ENCODE measurements at places on chromosomes 16 and 17.

DNA sequence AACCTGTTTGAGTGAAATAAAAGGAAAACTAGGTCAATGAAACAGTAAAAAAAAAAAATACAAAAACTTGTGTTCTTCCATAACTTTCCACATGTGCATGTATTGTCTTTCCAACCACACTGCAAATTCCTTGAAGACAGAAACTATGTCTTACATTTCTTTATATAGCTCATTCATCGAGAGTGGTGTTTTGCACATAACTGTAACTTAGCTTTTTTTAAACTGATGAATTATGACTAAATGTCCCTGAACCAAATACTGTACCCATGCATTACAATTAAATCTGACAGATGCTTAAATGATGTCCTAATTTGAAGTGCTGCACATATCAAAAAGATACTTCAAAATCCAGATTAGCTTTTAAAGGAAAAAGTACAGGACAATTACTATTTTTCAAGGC lies 50.1 kb downstream of the BRIP1 start:
- DNase-seq, result no peak

GRCh38 chr16:48225456-48225855 lies 18.6 kb upstream of the LONP2 start:
- no peak for DNase-seq

- DNase-seq, result no peak
Measured at GRCh38 chr16:66832190-66832589, 1.4 kb upstream of the NAE1 start.

DNA sequence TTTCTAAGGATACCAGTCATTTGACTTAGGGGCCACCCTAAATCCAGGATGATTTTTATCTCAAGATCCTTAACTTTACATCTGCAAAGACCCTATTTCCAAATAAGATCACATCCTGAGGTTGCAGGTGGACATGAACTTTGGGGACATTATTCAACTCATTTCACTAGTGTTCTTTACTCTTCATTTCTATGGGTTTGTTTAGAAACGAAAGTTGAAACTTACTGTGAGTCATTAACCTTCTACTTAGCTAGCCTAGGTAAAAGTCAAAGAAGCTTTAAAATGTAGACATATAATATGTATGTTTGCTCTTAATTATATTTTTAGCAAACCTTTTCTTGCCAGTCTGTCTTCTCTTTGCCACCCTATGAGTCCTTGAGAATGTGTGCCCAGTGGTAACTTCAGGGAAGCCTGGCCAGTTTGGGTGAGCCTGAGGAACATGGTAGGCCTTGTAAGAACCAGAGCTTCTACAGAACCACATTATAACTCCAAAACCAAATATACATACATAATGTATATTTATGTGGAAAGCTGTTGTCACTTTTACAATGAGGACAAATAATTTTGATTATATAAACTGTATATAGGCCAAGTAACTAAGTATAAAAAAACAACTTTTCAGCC lies 38.4 kb downstream of the BPTF start:
- DNase-seq, result no peak

DNA sequence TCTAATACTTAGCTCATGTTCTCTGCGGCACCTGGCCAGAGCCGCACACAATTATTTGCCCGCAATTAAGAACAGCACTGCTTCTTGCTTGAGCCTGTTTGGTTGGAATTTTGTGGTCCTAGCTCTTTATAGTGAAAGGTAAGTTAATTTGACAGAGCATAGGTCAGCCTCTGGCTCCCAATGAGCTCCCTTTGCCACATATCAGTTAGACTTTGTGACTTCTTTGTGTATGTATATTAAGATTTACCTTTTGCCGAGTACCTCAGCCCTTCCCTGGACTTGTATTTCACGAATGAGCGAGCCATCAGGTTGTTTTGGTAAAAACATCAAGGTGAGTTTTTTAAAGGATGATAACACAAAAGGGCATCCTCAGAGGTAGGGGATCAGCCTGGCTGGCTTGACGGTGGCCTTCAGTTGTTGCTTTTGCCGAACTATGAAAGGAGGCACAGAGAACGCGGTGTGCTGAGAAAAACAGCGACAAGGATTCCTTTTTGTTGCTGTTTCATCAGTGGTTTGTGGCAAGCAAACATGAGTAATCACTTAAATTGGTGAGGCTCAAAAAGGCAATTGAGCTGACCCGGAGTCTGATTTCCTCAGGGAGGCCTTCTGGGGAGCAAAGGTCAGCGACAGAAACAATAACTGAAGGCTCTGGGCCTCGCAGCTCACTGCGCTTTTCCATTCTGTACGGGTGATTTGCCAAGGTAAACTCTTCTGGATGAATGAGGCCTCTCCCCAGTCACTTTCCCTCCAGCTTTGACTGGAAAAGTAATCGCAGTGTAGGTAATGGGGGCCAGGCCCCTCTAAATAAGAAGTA lies 163.6 kb downstream of the HS3ST3A1 start:
- DNase-seq, result no peak

DNA sequence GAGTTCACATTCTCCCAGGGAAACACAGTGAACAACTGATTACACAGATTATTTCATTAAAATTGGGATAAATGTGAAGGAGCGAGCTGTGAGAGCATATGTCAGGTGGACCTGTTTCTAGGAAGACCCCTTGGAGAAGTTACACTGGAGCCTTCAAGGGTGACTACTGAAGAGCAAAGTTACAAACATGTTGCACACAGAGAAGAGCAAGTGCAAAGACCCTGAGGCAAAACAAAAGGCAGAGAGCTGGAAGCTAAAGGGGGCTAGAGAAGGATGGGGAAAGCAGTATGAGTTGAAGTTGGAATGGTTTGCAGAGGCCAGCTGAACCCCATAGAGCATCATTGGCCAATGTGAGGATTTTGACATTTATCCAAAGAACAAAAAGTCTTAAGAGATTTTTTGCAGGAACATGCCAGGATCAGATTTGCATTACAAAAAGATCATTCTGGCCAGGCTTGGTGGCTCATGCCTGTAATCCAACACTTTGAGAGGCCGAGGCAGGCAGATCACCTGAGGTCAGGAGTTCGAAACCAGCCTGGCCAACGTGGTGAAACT lies 14.1 kb downstream of the PDZD9 start:
- DNase-seq, result no peak

GRCh38 chr16:84513123-84513522 lies 8.7 kb upstream of the MEAK7 start:
- DNase-seq, result peak; percentile 79

DNA sequence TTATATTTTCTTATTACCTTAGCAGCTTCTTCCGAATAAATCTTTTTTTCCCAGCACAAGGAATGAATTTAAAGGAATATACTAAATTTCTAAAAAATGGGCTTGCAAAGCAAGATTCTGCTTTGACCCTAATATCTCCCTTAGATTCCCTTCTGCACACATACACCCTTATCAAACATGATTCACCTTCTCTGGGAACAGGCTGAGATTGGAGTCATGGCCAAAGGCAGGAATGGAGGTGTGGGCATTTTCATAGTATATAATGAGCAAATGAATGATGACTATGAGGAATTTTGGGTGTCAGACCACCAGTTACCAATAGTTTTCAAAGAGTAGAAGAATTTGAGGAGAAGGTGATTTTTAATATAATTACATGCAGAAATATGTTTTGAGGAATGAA lies 231.3 kb upstream of the CDH11 start:
- peak; percentile 66 for DNase-seq

DNA sequence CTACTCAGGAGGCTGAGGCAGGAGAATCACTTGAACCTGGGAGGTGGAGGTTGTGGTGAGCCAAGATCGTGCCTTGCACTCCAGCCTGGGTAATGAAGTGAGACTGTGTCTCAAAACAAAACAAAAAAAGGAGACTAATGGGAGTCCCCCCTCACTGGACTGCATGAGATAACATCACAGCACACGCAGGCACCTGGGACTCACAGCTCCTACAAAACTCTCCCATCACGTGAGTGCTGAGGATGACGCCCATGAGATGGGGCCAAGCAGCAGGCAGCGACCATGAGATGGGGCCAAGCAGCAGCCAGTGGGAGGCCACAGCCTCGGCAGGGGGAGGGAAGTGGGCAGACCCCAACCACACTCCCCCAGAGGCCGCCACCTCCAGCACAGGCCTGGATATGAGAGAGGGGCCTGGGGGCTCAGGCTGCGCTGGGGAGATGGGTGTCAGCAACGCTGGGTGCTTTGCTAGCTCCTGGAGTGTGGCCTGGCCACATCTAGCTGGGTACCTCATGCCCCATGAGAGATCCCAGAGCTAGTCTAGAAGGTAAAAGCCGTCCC lies 15.4 kb downstream of the DNAAF8 start:
- DNase-seq, result no peak

GRCh38 chr16:3295209-3295608 lies 10.0 kb downstream of the TIGD7 start:
- no peak for DNase-seq

GRCh38 chr16:84329843-84330684 lies 35.4 kb downstream of the WFDC1 start:
- no peak for DNase-seq

DNA sequence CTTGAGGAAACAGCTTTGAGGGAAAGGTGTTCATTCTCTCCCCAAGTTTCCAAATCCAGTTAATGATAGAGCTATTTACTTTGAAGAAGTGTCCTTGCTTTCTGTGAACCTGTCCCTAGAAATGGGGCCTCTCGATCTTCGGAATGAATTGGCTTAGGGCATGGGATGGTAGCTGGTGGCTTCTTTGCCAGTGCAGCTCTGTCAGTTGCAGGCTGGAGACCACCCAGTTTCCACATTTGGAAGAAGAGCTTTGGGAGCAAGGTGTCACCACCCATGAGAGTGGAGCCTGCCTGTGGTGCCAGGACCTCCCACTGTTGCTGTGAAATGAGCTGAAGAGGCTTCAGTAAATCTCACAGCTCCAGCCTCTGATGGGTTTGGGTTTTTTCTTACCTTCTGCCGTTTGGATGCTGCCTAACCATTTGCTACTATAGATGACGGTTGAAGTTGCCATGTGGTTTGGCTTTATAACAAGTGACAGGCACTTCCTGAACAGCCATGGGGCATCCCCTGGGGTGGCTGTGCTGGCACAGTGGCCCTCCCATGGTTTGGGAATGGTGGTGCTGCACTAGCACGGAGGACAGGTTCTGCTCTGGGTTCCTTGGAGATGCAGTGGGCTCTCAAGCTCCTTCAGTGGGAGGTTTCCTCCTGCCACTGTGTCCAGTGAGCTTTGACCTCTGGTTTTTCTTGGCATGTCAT lies 19.5 kb upstream of the SLC5A10 start:
- DNase-seq, result no peak

- DNase-seq, result no peak
Measured at GRCh38 chr16:66381585-66382170, 15.2 kb downstream of the CDH5 start.

DNA sequence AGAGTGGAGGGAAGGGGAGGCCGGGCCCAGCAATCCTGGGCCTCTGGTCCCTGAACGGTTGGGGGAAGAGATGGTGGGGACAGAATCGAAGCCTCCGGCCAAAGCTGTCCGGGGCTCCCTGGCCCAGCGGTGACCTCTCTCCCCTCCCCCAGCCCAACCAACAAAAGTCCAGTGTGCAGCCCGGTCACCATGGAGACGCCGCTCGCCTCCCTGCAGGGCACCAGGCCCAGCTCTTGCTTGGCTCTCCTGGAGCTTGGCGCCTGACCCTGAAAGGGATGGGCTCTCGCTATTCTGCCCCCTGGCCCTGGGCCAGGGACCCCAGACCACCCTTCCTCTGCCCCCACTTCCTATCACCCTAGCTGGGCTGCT lies 1.3 kb downstream of the METRN start:
- peak; percentile 9 for DNase-seq

- DNase-seq, result no peak
Measured at GRCh38 chr16:66853261-66854139, 9.3 kb downstream of the CA7 start.

DNA sequence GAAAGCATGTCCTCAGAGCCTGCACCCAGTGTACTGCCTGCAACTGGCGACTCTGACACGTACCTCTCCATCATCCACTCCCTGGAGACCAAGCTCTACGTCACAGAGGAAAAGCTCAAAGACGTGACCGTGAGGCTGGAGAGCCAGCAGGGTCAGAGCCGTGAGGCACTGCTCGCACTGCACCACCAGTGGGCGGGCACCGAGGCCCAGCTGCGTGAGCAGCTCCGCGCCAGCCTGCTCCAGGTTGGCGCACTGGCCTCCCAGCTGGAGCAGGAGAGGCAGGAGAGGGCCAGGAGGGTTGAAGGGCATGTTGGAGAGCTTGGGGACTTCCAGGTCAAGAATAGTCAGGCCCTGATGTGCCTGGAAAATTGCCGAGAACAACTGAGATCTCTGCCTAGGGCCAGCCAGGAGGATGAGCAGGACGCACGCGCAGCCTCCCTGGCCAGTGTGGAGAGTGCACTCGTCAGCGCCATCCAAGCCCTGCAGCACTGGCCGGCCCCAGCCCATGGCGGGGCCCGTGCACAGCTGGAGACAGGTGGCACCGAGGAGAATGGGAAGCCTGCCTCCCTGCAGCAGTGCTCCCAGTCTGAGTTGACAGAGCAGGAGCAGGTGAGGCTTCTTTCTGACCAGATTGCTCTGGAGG lies 40.3 kb downstream of the PLD6 start:
- DNase-seq, result no peak

GRCh38 chr16:51755039-51755501 lies 604.0 kb upstream of the SALL1 start:
- DNase-seq, result no peak

DNA sequence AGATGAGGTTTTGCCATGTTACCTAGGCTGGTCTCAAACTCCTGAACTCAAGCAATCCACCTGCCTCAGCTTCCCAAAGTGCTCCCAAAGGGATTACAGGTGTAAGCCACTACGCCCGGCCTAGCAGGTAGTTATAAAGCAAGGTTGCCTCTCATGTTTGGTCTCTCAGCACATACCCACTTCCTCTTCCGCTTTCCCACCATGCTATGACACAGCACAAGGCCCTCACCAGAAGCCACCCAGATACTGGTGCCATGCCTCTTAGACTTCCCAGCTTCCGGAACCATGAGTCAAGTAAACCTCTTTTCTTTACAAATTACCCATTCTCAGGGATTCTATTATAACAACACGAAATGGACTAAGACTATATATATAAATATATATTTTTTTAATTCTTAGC lies 143.6 kb downstream of the COPRS start:
- no peak for DNase-seq

- no peak for DNase-seq
Measured at GRCh38 chr17:153851-154250, 16.5 kb downstream of the SCGB1C2 start.

DNA sequence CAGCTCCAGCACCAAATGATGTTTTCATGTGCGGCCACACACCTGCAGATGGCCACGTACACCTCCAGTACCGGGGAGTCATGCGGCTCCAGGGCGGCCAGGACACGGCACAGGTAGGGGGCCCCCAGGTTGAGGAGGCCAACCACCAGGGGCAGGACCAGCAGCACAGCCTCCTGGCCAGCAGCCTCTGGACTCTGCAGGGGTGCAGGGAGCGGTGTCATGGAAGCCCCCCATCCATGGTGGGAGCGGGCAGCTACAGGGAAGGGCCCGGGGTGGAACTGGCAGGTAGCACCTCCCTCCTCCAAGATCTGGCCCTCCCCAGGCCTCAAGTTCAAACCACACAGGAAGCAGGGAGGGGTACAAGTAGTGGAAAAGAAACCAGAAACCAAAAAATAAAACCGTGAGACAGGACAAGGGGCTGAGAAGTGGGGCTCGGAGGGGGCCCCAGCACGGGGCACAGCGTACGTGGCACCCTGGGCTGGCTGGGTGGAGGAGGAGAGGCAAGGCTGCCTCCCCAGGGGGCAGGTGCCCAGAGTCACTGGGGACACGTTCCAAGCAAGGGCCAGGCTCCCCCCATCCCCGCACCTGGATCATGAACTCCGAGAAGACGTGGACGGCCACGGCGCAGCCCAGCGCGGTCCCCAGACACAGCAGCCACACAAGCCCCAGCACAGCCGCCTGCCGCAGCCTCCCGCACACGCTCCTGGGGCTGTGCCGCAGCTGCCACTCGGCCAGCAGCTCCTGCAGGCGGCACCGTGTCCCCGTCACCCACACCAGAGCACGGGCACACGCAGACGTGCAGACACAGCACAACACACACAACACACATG lies 7.4 kb downstream of the TMC6 start:
- no peak for DNase-seq
